ENCODE measurements at places on chromosomes 2 and 18. TPM values are rescaled to one million over a fixed set of nuclear protein-coding genes. Genes with fewer than 3 reads are reported as not detected.

- no peak for DNase-seq
Measured at GRCh38 chr2:212032536-212033219, 505.9 kb downstream of the ERBB4 start.

GRCh38 chr2:160222546-160223283, 22.6 kb upstream of the ITGB6 start:
- no peak for DNase-seq

DNA sequence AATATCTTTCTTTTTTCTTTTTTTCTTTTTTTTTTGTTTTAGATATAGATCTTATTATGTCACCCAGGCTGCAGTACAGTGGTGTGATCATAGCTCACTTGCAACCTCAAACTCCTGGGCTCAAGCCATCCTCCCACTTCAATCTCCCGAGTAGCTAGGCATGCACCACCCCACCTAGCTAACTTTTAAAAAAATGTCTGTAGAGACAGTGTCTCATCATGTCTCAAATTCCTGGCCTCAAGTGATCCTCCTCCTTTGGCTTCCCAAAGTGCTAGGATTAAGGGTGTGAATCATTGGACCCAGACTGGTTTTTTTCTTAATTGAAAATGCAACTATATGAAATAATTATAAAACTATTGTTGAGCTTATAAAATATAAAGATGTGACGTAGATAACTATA, 9.8 kb upstream of the ZCCHC2 start:
- DNase-seq = no peak

DNA sequence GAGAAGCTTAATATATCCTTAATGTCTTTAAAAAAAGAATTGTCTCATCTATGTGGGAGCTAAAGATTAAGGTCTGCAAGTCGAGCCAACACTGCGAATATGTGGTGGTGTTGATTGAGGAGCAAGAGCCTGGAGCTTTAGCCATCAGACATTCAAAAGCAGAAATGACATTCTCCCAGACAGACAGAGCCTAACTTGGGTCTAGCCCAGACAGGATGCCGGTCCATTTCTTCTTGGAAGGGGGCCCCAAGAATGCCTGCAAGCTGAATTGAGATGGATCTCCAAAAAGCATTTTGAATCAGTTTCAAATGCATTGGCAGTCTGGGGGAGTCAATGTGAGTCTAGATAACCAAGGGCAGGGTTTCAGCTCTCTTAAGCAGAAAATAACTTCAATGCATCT, 30.1 kb upstream of the EML4 start:
- no peak for DNase-seq

- no peak for DNase-seq
Measured at GRCh38 chr2:227933884-227934283, 62.5 kb downstream of the DAW1 start.

- DNase-seq = no peak
Measured at GRCh38 chr18:55106466-55106865, 147.2 kb upstream of the CCDC68 start.

SCN9A gene
- total RNA-seq = not detected

KCNF1 gene
- total RNA-seq = not detected

KCNG2 gene
- total RNA-seq = not detected
